ENCODE measurements at places on chromosomes 12 and 14. TPM values are rescaled to one million over a fixed set of nuclear protein-coding genes. Genes with fewer than 3 reads are reported as not detected.

DNA sequence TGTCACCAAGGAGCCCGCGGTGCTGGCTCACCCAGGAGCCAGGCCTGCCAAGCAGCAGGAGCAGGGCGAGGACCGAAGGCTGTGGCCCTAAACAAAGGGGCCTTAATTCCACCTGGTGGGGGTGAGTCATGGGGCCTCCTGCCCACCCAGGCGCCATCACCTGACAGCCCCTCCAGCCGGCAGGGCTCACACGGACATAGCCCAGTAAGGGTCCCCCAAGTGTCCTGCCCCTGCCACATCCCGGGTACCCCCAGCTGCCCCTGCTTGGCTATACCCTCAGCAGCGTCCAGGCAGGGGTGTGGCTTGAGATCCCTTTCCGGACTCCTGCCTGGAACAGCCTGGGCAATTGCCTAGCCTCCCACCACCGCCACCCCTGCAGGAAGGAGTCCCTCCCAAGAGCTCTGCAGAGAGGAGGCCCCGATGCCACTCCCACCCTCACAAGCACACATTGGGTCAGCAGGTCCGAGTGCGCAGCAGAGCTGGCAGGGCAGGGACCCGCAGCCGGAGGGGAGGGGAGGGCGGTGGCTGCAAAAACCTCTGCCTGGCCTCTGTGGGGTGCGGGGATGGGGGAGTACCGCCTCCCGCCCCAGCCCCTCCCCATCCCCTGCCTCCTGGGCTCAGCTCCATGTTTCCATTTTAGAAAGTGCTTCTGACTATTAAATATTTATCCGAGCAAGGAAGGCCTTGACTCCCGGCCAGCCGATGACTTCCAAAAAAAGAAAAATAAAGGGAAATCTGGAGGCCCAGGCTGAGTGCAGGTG lies 4.6 kb downstream of the AHNAK2 start:
- DNase-seq, result no peak

GRCh38 chr12:53171725-53172329 lies 8.7 kb upstream of the ZNF740 start:
- DNase-seq, result no peak

GRCh38 chr12:14239350-14239934 lies 126.0 kb upstream of the ATF7IP start:
- peak; percentile 63 for DNase-seq

DNA sequence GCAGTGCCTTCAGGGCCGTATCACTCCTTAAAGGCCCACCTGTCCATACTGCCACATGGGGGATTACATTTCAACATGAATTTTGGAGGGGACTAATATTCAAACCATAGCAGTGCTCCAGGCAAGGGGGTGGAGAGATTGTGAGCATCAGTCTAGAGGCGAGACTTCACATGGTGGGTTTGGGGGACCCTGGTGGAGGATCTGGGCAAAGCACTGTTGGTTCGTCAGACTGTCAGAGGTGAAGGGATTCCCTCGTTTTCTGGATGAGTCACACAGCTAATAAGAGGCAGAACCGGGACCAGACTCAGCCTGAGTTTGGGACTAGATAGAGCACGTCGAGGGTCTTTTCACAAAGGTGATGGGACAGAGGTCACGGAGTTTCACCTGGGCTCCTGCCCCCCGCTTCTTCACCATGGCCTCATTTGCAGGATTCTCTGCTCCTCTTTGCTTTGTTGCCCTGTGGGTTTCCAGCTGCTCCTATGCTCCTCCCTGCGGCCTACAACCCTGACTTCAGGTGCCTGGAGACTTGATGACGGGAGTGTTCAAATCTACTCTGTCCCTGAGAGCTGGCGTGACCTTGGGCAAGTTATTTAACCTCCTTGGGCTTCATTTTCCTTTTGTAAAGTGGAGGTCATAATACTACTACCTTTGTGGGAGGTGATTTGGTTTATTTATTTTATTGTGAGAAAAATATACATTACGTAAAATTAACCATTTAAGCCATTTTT lies 41.5 kb downstream of the TEAD4 start:
- no peak for DNase-seq

GRCh38 chr14:56617084-56617483 lies 37.5 kb downstream of the TMEM260 start:
- no peak for DNase-seq

TDRD9 gene
- total RNA-seq, result 1.2 TPM

GNPTAB gene
- total RNA-seq, result 52.4 TPM

Measured in activated CD8-positive, alpha-beta T cell treated with anti-CD3 and anti-CD28 coated beads for 36 hours (primary cell).